Endothelial cell of umbilical vein (primary cell): ENCODE measurements at places on chromosomes 7 and 10. TPM values are rescaled to one million over a fixed set of nuclear protein-coding genes. Genes with fewer than 3 reads are reported as not detected.

DNA sequence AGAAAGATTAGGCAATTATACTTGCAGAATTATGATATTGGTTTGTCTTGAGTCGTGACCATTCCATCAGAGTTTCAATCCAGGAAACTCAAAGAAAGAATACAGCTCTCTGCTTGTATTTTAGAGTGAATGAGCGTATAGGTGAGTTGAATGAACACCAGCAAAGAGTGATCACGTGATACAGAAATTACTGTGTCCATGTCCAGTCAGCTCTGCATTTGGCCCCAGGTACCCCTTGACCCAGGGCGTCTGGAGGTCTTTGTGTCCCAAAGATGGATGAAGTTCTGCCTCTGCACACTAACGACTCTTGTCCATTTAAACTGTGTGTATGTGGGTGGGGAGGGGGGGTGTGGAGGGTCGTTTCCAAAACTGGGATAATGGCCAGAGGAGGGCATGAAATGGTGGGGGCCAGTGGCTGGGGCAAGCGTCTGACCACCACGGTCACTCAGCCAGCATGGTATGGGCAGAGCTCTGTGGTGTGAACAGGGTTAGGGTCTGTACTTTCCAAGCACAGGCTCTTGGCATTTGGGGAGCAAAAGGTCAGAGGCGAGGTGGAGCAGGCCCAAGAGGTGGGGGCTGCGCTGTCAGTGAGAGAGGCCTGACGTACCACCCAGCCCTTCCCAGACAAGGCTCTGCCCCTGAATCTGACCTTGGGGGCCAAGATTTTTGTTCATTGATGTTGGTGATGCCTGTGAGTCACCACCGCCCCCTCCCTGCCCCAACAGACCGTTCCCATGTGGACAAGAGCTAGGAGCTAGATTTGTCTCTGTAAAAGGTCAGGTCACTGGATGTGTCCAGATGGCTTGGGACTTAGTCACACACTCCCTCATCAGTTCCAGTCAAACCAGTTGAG, 1.4 kb downstream of the PTPRE start:
- DNase-seq: peak; percentile 65

- DNase-seq: no peak
These were observed at the start of gene BMPER for GRCh38 chr7:33905389-33906032. TSS of gene BMPER (plus strand) at chr7:33905539. CDS start at chr7:33905614, 75 bp downstream.

- DNase-seq: no peak
These were observed 3.4 kb downstream of the CRPPA start for GRCh38 chr7:16417906-16418305.

- DNase-seq: no peak
These were observed 55.9 kb upstream of the INPP5A start for GRCh38 chr10:132481690-132482089.

GRCh38 chr10:31158011-31158658, 126.5 kb upstream of the ZNF438 start:
- no peak for DNase-seq

GRCh38 chr7:123792547-123792946, 43.7 kb upstream of the WASL start:
- no peak for DNase-seq

GRCh38 chr10:88892222-88892967, 12.3 kb downstream of the STAMBPL1 start:
- DNase-seq: no peak

GRCh38 chr10:117666166-117666565, 123.6 kb downstream of the EMX2 start:
- DNase-seq: no peak

DNA sequence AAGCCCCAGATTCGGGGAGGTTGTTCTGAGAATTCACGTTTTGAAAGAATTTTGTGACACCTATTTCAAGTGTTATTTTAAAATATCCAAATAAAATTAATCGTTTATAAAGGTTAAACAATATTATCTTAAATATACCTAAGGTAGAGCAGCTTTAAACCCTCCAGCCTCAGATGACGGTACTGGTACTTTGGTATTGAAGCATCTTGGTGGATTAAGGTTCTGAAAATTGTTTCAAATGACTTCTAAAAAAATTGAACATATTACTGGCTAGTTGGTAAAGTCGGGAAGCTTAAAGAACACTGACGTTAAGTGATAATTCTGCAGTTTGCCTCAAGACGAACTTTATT, 392 bp upstream of the HUS1 start:
- DNase-seq: peak; percentile 12

GRCh38 chr10:109987452-109988211, 20.2 kb upstream of the ADD3 start:
- DNase-seq: peak; percentile 37

- DNase-seq: no peak
These were observed 771.7 kb downstream of the SORCS1 start for GRCh38 chr10:106392778-106393177.

DNA sequence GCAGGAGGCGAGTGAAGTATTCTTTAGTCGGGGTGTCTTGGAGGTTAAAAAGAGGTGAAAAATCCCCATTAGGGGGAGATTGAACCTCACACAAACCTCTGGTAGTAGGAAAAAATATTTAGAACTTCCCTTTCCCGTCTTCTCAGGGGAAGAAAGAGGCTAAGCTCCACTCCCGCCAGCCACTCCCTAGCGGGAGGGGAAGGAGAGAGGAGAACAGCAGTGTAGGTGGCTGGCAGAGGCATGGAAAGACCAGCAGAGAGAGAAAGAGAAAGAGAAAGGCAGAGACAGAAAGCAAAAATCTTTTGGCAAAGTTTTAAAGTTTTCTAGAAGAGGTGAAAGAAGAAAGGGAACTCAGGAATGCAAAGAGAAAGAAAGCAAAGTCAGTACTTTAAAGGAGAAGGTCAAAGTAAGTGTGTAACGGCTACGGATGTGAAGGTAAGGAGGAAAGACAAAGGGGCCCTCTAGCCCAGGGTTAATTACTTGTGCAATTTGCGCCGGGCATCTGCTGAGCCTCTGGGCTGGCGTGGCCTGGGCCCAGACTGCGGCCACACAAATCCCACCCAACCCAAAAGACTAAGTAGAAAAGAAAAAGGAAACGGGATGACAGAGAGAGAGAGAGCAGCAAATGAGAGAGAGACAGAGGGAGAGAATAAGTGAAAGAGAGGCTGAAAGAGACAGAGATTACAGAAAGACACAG, 72.3 kb upstream of the ZNF746 start:
- DNase-seq: no peak

DNA sequence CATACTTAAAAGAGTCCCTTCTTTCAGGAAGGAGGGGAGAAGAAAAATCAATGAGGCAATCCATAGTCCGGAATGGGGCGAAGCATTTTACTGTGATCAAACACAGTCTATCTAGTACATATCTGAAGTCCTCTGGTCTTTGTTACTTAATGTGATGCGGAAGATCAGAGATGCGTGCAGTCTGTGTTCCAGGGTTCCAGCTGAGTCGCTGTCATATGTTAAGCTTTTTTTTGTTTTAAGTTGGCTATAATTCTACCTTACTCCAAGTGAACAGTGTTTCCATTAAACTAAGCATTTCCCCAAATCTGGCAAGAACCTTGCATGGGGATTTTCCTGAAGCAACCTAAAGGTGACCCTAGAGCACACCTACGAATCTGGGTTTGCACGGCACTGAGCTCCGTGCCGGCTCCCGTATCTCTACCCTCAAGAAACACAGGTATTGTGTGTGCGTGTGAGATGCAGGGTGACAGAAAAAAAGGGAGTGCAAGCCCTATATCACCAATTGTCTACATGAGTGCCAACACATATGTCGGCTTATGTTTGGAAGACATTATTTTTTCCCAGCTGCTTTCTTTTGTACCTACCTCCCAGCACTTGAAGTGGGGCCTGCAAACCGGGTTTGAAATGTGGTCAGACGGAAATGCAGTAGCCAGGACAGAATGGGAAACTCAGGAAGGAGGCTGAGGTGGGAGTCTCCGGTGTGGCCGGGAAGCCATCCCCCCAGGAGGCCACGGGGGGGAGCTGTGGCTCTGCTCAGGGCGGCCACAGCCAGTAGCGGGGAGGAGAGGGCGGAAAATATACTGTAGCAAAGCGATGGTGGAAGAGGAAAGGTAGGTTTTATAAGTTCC, 435.8 kb upstream of the MGMT start:
- peak; percentile 68 for DNase-seq

DNA sequence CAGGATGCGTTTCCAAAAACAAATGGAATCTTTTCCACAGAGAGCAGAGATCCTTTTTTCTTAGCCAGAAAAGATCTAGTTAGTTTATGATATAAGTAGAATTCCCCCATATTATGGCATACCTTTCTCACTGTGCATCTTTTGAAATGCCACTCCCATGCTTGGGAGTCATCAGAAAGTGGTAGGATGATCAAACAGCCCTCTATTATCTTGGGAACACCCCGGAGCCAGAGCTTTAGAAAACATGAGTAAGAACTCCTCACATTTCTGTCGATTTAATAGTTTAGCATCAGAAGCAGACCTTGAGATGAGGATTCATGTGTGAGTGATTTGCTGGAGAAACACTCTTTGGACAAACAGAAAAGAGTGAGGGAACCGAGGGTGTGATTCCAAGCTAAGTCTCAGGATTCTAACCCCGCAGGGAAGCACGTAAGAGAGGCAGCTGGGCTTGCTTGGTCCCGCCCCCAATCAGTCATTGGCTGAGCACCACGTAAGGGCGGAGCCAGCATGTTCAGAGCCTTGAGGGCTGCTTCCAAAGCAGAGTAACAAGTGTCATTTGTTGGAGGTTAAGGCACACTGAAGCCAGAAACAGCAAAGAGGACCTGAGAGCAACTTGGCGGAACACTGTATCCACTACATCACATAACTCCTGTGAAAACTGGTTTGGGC, 43.7 kb upstream of the NXPH1 start:
- no peak for DNase-seq

DNA sequence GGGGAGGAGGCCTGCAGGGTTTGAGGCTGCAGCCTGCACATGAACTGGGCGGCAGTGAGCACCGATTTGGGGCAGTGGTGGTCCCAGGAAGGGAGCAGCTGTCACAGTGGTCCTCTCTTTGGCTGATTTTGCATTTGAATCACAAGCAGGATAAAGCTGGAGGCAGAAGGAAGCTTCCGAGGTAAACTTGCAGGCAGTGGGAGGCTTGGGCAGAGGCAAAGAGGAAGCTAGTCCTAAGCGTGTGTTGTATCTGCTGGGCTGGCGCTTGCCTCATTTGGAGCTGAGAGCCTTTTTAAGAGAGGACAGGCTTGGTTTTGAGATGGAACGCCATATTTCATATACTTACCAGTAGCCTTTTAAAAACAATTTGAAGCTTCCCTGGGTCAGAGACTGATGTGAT, 177.2 kb upstream of the PODXL start:
- no peak for DNase-seq

DNA sequence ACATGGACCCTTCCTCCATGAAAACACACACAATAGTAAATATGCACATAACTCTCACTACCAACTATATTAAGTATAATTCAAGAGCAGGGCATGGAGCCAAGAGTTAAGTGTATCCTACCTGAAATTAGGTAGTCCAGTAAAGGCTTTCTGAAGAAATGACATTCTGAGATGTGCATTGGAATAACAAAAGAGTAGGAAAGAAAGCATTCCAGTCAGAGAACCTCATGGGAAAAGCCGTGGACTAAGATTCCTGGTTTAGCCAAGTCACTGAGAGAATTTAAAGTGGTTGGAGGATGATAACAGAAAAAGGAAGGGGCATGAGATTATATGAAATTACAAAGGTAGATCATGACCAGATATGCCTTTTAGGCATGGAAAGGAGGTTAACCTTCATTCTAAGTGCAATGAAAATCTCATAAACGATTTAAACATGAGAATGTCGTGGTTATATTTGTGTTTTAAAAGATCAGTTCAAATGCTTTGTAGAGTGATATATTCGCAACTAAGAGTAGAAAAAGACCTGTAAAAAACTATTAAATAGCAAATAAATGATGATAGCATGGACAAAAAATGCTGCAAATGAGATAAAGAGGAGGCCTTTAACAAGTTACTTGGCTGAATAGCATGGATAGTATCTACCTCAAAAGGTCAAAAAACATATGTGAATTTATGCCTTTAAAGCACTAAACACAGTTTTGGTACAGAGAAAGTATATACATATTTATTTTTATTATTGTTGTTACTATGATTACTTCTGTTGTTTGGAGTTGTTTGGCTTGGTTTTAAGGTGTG, 767.4 kb upstream of the GHITM start:
- DNase-seq: no peak

- DNase-seq: no peak
These were observed 25.2 kb downstream of the TRIM8 start for GRCh38 chr10:102669206-102670064.

GRCh38 chr7:23618241-23618640, 21.1 kb downstream of the CCDC126 start:
- peak; percentile 19 for DNase-seq

DNA sequence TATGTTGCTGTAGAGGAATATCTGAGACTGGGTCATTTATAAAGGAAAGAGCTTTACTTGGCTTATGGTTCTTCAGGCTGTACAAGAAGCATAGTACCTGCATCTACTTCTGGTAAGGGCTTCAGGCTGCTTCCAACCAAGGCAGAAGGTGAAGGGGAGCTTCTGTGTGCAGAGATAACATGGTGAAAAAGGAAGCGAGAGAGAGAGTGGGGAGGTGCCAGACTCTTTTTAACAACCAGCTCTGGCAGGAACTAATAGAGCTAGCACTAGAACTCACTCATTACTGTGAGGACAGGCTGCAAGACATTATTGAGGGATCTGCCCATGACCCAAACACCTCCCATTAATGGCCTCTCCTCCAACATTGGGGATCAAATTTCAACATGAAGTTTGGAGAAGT, 94.5 kb downstream of the KIF20B start:
- DNase-seq: no peak

- DNase-seq: no peak
These were observed 107.9 kb downstream of the POU6F2 start for GRCh38 chr7:39085590-39086049.

GRCh38 chr7:504221-505111, 15.2 kb downstream of the PDGFA start:
- no peak for DNase-seq

DNA sequence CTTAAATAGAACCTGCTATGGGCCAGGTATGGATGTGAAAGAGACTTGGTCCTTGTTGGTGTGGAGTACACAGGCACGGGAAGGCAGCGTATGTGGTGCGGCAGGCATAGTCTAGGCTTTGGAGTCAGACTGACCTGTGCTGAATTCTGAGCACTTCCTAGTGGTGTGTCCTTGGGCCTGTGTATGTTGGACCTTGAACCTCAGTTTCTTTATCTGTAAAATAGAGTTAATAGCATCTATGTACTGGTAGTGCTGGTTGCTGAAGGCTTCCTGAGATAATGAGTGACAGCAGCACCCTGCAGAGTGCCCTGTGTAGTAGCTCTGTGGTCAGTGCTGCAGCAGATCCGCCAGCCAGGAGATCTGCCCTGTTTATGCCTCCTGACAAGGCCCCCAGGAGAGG, 5.3 kb upstream of the SFRP5 start:
- DNase-seq: no peak

GRCh38 chr10:57468894-57469432, 798.7 kb downstream of the IPMK start:
- no peak for DNase-seq

- no peak for DNase-seq
These were observed 808.7 kb downstream of the XPNPEP1 start for GRCh38 chr10:109114579-109114978.

GRCh38 chr10:129280155-129280502, 186.9 kb upstream of the MGMT start:
- no peak for DNase-seq

The UCMA gene
- not detected in 2 replicates for total RNA-seq

The DGKB gene
- 0.44 TPM in 1 of 2 replicates, not detected in the other for total RNA-seq

The HGF gene
- total RNA-seq: 0.15 and 0.35 TPM in 2 replicates

The NUTM2E gene
- total RNA-seq: 0.30 TPM in 1 of 2 replicates, not detected in the other

The OR2A1 gene
- total RNA-seq: not detected in 2 replicates

The NXPH1 gene
- not detected in 2 replicates for total RNA-seq

The EVX1 gene
- not detected in 2 replicates for total RNA-seq

The NPTX2 gene
- total RNA-seq: 0.42 and 0.53 TPM in 2 replicates

The CALHM2 gene
- 28.4 and 32.1 TPM in 2 replicates for total RNA-seq

The KIF11 gene
- 42.6 and 42.8 TPM in 2 replicates for total RNA-seq

The FAM131B gene
- total RNA-seq: 1.4 and 1.6 TPM in 2 replicates

The PRKG1 gene
- total RNA-seq: 0.18 and 0.39 TPM in 2 replicates

The GOT1 gene
- 36.3 and 40.7 TPM in 2 replicates for total RNA-seq

The HEPACAM2 gene
- total RNA-seq: not detected in 2 replicates

The GCK gene
- 0.32 and 0.51 TPM in 2 replicates for total RNA-seq
